ENCODE measurements at places on chromosomes 16 and 17.

GRCh38 chr17:65852911-65853310, 291.5 kb upstream of the AXIN2 start:
- no peak for DNase-seq

DNA sequence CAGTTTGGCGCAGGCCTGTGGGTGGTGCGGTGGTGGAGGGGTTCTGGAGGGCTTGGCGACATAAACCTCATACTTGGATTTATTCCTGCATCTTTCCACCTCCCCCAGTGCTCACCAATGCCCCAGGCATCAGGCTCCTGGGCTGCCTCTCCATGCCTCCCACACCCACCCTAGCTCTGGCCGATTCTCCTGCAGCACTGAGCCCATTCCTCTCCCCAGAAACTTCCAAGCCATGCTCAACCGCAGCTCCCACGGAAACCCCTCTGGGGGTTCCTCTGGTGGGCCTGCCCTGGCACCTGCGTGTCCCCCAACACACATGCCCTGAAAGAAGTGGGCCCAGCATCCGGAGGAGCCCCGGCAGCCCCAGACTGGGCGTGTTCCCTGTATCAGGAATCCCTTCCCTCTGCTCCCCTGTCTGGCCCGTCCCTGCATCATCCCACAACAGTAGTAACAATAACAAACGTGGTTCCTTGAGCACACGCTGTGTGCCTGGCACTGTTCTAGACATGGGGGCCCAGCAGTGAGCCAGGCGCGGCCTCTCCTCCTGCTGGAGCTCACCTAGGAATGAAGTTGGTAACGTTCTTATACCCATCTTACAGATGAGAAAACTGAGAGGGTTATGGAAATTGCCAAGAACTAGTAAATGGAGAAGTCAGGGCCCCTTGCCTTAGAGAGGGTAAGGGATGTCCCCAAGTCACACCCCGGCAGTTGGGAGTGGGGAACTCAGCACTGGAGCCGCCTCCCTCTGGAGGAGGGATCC, 2.3 kb downstream of the PRSS21 start:
- no peak for DNase-seq

DNA sequence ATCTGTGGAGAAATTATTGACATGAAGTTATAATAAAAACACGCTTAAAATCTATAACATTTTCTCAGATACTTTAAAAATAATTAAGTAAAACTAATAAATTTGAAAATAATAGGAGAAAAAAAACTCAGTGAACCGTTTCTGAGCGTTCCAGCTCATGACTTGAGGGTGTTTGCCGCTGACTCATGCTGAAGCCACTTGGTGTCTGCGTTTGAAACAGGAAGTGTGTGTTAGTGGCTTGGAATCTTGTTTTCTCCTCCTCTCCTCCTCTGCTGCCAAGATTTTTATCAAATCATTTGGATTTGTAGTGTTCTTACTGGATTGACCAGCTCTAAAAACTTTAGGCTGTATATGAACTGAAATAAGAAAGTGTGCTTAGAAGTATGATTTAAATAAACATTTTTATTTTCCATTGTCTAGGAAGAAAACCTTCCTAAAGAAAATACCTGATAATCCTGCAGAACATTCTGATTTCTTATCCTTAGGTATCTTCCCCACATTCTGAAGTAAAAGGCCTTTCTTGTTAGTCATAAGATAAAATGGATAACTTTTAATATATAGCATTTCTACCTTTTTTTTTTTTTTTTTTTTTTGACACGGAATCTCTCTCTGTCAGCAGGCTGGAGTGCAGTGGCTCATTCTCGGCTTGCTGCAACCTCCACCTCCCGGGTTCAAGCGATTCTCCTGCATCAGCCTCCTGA, 30.8 kb downstream of the USP10 start:
- DNase-seq: peak; percentile 3

DNA sequence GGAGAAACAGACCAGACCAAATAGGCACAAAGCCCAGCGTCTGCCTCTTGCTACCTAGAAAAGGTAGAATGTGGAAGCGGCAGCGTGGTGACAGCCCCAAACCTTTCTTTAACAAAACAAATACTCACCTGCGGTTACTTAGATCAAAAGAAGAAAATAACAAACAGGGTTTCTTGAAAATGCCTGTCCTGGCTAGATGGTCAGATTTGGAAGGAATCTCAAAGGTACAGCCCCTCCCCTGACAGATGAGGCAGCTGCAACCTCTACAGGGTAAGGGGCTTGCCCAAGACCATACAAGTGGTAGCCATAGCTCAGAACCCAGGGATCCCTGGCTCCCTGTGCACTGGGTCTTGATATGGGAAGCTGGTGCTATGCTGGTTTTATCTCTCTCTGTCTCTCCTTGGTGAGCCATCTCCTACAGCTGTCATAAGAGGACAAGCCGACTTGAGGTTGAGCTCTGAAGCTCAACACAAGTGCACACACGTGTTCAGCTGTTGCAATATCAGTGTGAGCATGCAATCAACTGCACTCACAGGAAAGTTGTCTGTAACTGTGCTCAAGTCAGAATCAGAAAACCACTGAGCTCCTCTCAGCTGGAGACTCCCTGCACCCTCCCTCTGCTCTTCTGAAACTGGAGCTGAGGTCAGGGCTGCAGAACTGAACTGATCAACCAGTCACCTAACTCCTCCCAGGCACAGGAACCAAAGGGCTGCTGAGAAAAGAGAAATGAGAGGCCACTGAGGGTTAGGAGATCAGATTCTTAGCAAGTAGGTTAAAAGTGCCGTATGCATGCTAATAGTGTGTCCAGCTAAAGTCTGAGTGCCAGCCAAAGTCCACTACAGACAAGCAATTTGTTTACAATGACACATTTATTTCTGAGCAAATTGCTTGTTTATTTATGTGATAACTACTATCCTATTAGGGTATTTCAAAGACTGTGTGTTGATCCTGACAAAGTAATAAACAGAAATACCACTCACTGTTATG, 6.1 kb upstream of the RNF157 start:
- DNase-seq: no peak

DNA sequence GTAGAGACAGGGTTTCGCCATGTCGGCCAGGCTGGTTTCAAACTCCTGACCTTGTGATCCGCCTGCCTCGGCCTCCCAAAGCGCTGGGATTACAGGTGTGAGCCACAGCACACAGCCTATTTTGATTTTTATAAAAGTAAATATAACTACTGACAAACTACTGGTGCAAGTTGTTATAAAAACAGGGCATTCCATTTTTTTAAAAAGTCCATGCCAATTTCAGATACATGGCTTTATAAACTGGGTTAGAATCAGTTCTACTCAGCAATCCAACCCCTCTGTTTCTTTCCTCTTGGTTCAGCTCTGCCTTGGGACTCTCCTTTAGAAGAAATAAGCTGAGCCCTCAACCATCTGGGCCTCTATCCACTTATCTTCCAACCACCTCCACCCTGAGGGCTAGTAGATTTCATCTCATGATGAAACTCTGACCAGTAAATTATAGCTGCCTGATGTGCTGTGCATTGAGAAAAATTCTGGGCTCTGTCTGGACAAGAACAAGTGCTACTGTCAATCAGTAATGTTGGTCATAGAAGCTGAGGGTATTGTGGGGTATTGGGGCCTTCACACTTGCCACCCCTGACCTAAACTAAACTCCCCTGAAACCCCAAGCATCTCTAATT, 10.2 kb downstream of the RANBP10 start:
- no peak for DNase-seq

- no peak for DNase-seq
Measured at GRCh38 chr16:82452004-82452756, 174.6 kb upstream of the CDH13 start.

DNA sequence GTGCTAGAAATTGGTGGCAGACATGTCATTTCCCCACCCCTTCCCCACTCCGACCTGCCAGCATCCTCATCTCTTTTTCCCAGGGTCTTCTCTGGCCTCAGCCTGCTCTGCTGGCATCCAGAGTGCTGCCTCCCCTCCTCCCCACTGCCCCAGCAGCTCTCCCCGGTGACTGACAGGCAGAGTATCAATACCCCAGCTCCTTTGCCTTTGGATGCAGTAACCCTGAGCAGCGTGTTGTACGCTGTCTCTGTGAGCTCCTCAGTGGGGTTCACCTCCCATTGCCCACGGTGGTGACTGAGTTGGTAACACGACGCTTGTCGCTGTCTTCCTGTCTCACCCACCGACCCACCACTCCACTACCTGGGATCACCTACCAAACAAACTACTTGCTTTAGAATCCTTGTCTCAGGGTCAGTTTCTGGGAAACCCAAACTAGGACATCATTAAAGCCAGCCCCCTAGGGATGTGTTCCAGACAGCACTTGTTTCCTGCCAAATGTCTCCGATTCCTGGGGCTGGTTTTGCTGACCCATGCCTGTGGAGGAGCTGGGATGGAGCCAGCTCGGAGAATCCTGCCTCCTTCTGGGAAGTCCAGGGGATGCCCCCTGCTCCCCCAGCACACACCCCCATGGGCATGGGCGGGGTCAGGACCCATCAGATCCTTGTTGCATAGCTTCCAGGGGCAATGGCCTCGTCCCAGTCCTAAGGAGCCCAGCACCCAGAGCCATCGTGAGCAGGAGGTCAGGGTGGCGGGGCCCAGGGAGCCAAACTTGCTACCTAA, 8.3 kb upstream of the SBK1 start:
- no peak for DNase-seq

DNA sequence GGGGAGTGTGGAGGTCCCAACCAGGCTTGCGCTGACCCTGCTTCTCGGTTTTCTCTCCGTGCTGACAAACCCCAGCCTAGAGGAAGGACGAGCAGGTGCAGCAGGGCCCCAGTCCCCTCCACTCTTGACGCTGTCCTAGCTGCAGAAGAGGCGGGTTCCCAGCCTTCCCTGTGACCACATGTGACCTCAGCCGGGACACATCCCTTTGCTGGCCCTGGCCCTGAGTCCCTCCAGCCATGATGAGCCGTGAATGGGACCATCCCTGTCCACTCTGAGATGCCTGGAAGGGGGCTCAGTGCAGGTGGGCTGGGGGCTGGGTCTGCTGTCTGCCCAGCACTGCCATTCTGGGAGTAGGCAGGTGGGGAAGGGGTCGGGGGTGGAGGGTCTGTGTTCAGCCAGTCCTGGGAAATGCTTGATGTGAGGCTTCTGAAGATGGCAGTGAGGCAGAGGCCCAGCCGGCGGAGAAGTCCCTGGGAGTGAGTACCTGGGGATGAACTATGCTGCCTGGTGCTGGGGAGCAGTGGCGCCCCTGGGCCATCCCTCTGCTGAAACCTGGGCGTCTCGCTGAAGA, 1.9 kb upstream of the TUBB3 start:
- DNase-seq: no peak

- no peak for DNase-seq
Measured at GRCh38 chr17:12078791-12079190, 58.1 kb downstream of the MAP2K4 start.

GRCh38 chr17:19978209-19978802, 678 bp upstream of the AKAP10 start:
- DNase-seq: no peak

All from COR-L47 (cell line).